ENCODE measurements at places on chromosomes 12 and 14. TPM values are rescaled to one million over a fixed set of nuclear protein-coding genes. Genes with fewer than 3 reads are reported as not detected.

DNA sequence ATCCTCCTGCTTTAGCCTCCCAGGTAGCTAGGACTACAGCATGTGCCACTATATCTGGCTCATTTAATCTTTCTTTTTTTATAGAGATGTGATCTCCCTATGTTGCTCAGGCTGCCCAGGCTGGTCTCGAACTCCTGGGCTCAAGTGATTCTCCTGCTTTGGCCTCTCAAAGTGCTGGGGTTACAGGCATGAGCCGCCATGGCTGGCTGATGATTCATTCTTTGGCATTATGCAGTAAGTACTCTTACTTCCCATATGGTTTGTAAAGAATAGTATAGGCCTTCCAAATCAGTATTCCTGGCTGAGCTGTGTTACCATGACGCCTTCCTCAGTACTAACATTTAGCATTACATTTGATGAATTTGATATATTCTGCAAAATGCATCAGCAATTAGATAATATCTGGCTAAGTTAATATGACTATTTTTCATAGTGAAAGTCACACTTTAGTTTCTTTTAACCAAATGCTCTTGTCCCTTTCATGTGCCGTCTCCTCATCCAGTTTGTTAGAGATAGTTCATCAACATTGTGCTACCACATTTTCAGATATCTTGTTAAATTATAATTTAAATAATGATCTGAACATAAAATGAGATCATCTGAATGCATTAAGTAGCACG, 3.2 kb upstream of the MIA2 start:
- no peaks in the 10 kb centered on the region for H3K36me3 ChIP-seq
- DNase-seq: no peak
- H3K27ac ChIP-seq: no peak overlapping the region
- H3K4me3 ChIP-seq: no peak overlapping the region

GRCh38 chr12:13973996-13974395, 7.4 kb downstream of the GRIN2B start:
- no peaks in the 10 kb centered on the region for H3K36me3 ChIP-seq
- peaks cover 4% of the 10 kb centered on the region for H3K27me3 ChIP-seq
- no peak overlapping the region for H3K27ac ChIP-seq
- no peak for DNase-seq
- no peaks in the 10 kb centered on the region for H3K4me1 ChIP-seq
- H3K4me3 ChIP-seq: no peak overlapping the region

DNA sequence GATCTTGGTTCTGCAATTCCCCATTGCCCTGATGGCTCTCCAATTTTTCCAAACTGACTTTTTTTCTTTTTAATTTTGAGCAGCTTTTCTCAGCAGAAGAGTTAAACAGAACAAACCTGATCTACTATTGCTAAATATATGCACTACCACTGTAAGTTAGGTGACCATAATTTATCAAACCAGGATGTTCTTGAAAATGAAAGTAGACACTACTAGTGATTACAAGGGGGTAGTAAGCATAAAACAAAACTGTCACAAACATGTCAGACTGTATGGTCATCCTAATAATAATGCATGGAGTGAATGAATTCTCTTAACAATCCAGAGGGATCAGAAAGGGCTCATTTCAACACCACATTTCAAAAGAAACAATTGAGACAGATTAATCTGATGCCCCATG, 183.0 kb upstream of the FOXN3 start:
- H3K27ac ChIP-seq: no peak overlapping the region
- DNase-seq: no peak
- H3K36me3 ChIP-seq: no peaks in the 10 kb centered on the region
- peaks cover 4% of the 10 kb centered on the region for H3K4me1 ChIP-seq
- H3K27me3 ChIP-seq: no peaks in the 10 kb centered on the region
- no peak overlapping the region for H3K4me3 ChIP-seq

GRCh38 chr14:35932659-35933159, 106.6 kb downstream of the BRMS1L start:
- H3K36me3 ChIP-seq: no peaks in the 10 kb centered on the region
- DNase-seq: no peak
- no peak overlapping the region for H3K4me3 ChIP-seq
- no peaks in the 10 kb centered on the region for H3K27me3 ChIP-seq
- H3K4me1 ChIP-seq: no peaks in the 10 kb centered on the region

The RAD51AP1 gene
- 0.38 TPM for total RNA-seq

The NPFF gene
- not detected for total RNA-seq

The MYO1A gene
- 0.10 TPM for total RNA-seq

The KRT6B gene
- total RNA-seq: 0.26 TPM
